ENCODE measurements at places on chromosomes 5 and 9. TPM values are rescaled to one million over a fixed set of nuclear protein-coding genes. Genes with fewer than 3 reads are reported as not detected.

DNA sequence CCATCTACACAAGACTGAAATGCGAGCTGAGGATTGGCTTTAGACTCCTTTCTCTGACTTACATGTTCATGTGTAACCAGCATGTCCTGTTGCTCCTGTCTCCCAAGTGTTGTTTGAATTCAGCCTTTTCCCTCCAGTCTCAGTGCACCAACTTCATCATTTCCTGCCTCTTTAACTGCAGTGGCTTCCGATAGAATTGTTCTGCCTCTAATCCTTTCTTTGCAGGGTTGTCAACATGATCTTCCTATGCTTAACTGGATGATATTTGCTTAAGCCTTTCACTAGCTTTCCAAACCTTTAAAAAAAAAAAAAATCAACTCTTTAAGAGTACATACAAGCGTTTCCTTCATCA is 6.7 kb upstream of the FYB1 start:
- no peaks in the 10 kb centered on the region for H3K4me1 ChIP-seq
- no peaks in the 10 kb centered on the region for H3K36me3 ChIP-seq
- no peak overlapping the region for H3K27ac ChIP-seq
- no peak overlapping the region for H3K4me3 ChIP-seq

DNA sequence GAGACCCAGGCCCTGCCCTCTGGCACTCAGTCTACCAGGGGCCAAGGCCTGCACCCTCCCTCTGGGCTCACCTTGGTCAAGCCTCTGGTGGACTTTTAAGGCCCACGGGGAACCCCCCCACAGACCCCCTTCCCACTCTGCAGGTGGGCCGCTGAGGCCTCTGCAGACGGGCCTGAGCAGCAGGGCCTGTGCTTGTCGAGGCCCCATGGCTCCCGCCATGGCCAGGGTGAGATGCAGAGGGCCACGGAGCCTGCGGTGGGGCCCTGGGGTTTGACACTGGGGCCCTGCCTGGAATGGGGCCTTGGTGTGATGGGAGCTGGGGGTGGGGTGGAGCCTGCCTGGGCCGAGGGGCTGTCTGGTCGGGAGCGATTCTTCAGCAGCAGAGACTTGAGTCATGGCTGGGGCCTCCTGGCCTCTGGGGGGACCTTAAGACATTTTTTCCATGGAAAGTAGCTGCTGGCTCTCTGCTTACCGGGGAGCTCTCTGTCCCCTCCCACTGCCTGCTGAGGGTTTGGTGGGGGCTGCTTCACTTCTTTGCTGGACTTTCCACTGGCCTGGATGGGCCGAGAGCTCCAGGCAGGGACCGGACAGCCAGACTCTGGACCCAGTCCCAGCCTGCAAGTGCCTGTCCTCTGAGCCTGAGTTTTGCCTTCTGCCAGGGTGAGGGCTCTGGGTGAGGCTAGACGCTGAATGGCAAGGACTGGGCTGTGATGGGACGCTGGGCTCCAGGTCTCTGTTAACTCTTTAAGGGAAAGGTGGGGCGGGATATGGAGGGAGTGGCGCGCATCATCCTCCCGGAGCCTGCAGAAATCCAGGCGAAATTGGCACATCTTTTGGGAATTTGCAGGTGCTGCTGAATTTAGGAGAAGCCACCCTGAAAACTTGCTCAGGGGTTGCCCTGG is 132.2 kb downstream of the RXRA start:
- DNase-seq: peak; percentile 83
- no peaks in the 10 kb centered on the region for H3K4me1 ChIP-seq
- no peaks in the 10 kb centered on the region for H3K36me3 ChIP-seq

GRCh38 chr5:134948911-134949310 is 18.8 kb upstream of the CATSPER3 start:
- H3K27ac ChIP-seq: no peak overlapping the region
- no peaks in the 10 kb centered on the region for H3K4me1 ChIP-seq
- DNase-seq: no peak
- no peaks in the 10 kb centered on the region for H3K27me3 ChIP-seq

GRCh38 chr5:84344788-84345187 is 39.9 kb downstream of the EDIL3 start:
- H3K4me3 ChIP-seq: no peak overlapping the region
- H3K36me3 ChIP-seq: no peaks in the 10 kb centered on the region
- no peak for DNase-seq
- H3K4me1 ChIP-seq: no peaks in the 10 kb centered on the region
- H3K27me3 ChIP-seq: no peaks in the 10 kb centered on the region
- no peak overlapping the region for H3K27ac ChIP-seq

Gene GRIA1
- total RNA-seq: 1.2 TPM

DNA sequence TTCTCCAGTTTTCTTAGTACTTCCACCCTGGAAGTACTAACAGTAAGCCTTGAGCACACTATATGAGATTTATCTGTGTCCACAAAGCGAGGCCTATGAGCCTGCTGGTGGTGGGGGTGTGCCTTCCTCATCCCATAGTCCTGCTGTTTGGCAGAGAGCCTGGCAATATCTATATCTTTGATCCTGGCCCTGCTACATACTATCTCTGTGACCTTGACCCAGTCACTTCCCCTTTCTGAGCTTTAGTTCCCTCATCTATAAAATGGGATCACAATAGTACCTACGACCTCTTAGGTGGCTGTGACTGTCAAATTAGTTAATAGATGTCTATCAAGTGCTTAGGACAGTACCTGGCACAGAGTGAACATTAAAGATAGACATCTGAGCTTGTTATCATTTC is 114.6 kb upstream of the SAP30L start:
- no peak overlapping the region for H3K27ac ChIP-seq
- no peak overlapping the region for H3K4me3 ChIP-seq
- H3K4me1 ChIP-seq: no peaks in the 10 kb centered on the region
- H3K36me3 ChIP-seq: peaks cover 9% of the 10 kb centered on the region
- no peaks in the 10 kb centered on the region for H3K27me3 ChIP-seq

GRCh38 chr5:151900891-151901290 is 23.8 kb downstream of the GLRA1 start:
- H3K27me3 ChIP-seq: no peaks in the 10 kb centered on the region
- no peak overlapping the region for H3K27ac ChIP-seq
- no peak for DNase-seq
- H3K36me3 ChIP-seq: no peaks in the 10 kb centered on the region
- H3K4me3 ChIP-seq: no peak overlapping the region

GRCh38 chr9:110185806-110186205 is 22.2 kb downstream of the C9orf152 start:
- no peak overlapping the region for H3K27ac ChIP-seq
- H3K4me1 ChIP-seq: peaks cover 9% of the 10 kb centered on the region
- no peaks in the 10 kb centered on the region for H3K36me3 ChIP-seq
- no peak for DNase-seq
- H3K27me3 ChIP-seq: no peaks in the 10 kb centered on the region

Gene AP3B1
- 25.7 TPM for total RNA-seq

DNA sequence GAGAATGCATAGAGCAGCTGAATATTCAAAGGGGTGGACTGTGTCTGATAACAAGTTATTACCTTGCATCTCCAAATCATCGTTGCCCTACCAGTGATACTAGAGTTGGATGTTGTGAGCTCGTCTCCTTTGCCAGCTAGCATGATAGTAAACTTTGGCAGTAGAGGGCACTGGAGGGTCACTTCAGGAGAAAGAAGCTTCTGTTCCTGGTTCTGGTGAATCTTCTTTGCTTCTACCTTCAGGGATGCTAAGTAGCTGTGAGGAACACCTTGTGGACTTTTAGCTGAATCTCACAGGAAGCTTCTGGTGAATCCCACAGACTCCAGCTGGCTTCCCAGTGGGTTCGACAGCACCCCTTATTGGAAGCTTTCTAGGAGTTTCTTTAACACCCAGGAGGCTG is 626.6 kb upstream of the SGCD start:
- no peak for DNase-seq
- H3K36me3 ChIP-seq: no peaks in the 10 kb centered on the region
- H3K27ac ChIP-seq: no peak overlapping the region
- no peak overlapping the region for H3K4me3 ChIP-seq
- no peaks in the 10 kb centered on the region for H3K4me1 ChIP-seq

DNA sequence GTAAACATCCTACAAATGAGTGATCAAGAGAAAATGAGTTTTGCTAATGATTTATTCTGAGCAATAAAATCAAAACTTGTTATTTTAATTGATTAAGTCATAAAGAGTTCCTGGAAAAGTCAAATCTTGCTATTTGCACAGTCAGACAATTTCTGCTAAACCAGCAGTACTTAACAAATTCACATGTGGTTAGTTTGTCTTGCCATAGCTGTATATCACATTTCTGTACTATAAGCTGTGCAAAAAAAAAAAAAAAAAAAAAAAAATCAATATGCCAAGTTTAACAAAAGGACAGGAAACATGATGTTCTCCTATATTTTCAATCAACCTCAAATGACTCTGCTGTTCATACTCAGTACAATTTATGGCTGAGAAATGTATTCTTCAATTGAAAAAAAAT is 24.9 kb downstream of the POU5F2 start:
- H3K4me1 ChIP-seq: no peaks in the 10 kb centered on the region
- no peaks in the 10 kb centered on the region for H3K36me3 ChIP-seq
- H3K27ac ChIP-seq: no peak overlapping the region
- DNase-seq: no peak

DNA sequence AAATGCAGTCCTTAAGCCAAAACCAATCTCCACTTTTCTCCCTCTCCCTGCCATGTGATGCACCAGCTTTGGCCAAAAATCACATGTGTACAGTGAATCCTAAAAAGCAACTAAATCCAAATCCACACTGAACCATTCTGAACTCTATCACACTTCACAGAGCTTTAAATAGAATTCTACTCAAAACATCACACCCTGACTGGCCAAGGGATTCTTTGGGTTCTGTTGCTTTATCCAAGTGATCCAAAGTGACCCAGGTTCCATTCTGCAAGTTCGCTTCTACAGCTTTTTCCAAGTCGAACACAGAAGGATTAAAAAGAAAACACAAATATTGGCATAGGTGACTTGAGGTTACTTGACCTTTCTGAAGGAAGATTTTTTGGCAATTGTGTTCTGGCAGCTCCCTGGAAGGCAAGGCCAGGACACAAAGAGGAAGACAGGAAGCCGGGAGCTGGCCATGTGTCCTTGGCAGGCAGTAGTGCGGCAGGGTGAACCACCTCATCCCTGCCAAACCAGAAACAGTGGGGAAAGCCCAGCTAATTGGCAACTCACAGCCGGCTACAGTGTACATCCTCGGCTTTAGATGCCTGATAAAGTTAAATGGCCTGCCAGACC is 115.0 kb downstream of the NFIB start:
- DNase-seq: peak; percentile 79
- no peaks in the 10 kb centered on the region for H3K4me1 ChIP-seq
- H3K36me3 ChIP-seq: no peaks in the 10 kb centered on the region
- H3K27ac ChIP-seq: peak overlapping the region; percentile 58
- no peaks in the 10 kb centered on the region for H3K27me3 ChIP-seq
- no peak overlapping the region for H3K4me3 ChIP-seq

DNA sequence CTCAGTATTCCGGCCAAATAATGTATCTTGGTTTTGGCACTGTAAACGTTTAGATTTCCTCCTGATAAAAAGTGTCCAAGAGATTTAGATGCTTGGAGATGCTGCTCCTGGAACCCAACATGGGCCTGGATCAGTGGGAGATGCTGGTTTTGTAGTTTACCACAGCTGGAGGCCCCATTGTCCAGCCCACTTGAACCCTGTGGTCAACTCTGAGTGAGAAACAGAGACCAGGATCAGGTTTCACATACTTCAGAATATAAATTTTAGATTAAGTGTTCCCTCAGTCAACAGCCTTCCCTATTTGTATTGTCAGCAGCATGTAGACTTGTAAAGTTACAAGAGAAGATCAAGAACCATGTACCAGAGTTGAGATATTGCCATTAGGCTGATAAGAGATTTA is 144.7 kb upstream of the C9orf72 start:
- no peaks in the 10 kb centered on the region for H3K27me3 ChIP-seq
- no peaks in the 10 kb centered on the region for H3K36me3 ChIP-seq
- no peak for DNase-seq
- H3K4me3 ChIP-seq: no peak overlapping the region

Gene ADAMTS13
- total RNA-seq: 2.4 TPM

DNA sequence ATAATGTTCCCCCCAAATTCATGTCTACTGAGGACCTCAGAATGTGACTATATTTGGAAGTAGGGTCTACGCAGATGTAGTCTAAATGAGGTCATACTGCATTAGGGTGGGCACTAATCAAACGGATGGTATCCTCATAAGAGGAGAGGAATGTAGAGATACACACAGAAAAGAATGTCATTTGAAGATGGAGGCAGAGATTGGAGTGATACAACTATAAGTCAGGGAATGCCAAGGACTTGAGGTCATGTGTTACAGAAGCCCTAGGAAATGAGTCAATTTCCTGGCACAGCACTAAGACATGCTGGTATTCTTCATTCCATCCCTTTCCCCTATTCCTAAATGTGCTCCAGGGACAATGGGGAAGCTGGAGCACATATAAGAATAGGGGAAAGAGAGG is 758 bp upstream of the PDCD1LG2 start:
- H3K27me3 ChIP-seq: no peaks in the 10 kb centered on the region
- H3K4me1 ChIP-seq: no peaks in the 10 kb centered on the region
- H3K27ac ChIP-seq: peak overlapping the region; percentile 72
- no peaks in the 10 kb centered on the region for H3K36me3 ChIP-seq

Gene C9orf153
- 0.28 TPM for total RNA-seq

Gene FLT4
- 2.0 TPM for total RNA-seq

GRCh38 chr5:83711982-83712601 is 8.6 kb downstream of the HAPLN1 start:
- H3K4me1 ChIP-seq: no peaks in the 10 kb centered on the region
- H3K4me3 ChIP-seq: no peak overlapping the region
- no peaks in the 10 kb centered on the region for H3K27me3 ChIP-seq
- no peak for DNase-seq
- H3K36me3 ChIP-seq: no peaks in the 10 kb centered on the region

Gene PHF24
- 0.67 TPM for total RNA-seq

DNA sequence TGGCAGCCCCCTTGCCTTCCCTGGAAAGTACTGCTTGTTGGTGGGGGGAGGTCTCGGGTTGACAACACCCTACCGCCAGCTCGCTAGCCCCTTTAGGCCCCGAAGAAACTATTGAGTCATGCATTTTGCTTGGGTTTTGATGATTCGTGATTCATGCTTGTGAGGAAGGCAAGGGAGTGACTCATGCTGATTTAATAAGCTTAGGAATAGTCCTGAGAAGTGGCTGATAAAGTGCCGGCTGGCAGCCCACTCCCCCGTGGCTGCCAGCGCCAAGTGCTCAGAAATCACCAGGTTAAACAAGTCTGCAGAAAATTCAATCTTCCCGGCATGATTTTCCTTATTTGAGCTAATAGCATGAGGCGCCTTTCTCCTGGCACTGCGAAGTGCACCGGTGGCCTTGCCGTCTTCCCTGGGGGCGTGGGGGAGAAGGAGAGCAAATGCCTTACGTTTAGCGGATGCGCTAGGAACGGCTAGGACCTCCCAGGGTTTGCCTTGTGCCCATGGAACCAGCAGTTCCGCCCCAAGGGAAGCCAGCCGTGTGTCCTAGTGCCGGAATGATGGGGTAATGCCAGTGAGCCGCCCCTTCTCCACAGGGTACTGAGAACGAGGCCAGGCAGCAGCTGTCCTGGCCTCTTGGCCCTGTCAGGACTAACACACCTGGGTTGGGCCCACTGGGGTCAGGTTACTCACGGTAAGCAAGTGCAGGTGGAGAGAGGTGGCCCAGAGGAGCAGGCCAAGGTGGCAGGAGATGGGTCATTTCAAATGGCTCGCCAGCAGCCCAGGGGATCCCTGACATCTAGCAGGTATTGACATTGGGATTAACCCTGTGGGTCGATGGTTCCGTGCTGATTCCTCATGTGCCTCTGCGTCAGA is 151.9 kb downstream of the MACROH2A1 start:
- no peaks in the 10 kb centered on the region for H3K36me3 ChIP-seq
- no peaks in the 10 kb centered on the region for H3K27me3 ChIP-seq
- H3K4me1 ChIP-seq: no peaks in the 10 kb centered on the region
- peak; percentile 57 for DNase-seq
- no peak overlapping the region for H3K4me3 ChIP-seq
- H3K27ac ChIP-seq: no peak overlapping the region

Gene BARHL1
- not detected for total RNA-seq
